Activated CD4-positive, alpha-beta T cell treated with anti-CD3 and anti-CD28 coated beads, Interleukin-2, amount 10 ng/mL, durations not matched to agents 24 days and 14 days (primary cell): ENCODE measurements at places on chromosomes 11 and 22. TPM values are rescaled to one million over a fixed set of nuclear protein-coding genes. Genes with fewer than 3 reads are reported as not detected.

GRCh38 chr11:35998634-35999033 is 54.8 kb downstream of the LDLRAD3 start:
- DNase-seq = no peak

DNA sequence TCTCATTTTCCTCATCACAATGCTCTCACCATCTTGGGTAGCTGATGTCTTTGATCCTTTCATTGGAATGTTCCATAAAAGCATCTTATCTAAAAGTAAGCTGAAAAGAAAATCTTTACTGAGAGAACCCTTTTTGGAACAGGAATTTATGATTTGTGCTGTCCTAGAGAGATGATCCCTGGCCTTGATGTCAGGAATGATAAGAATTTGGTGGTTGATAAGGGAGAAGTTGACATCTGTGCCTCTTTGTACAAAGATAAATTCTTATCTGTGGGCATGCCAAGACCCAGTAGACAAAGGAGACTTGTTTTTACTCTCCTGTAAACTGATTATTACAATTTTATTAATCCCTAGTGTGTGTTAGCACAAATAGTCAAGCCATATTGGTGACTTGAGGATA is 36.9 kb downstream of the NAALAD2 start:
- DNase-seq = no peak

DNA sequence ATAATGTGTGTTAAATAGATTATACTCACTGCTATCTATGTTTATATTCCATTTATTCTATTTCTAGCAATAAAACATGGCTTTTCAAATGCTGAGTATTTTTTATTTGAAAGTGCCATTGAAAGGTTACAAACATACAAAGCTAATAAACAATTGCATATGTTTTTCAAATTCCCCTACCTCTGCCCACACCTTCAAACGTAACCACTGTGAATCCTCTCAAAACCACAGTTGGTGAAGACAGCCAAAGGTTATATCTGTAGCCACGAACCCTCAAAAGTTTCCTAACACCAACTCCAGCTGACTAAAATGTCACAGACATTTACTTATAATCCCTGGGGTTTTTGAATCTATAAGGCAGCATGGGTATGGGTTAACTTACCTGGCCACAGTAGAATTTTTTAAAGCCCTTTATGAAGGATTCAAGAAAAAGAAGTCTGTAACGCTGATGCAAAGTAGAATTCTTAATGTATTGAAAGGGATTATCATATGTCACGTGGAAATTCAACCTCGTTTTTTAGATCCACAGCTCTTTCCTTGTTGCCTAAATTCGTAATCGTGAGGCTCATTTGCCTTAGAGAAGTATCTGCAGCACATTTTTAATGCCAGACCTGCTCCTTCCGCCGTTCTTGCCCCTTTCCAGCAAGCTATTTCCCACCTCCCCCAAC is 122.5 kb upstream of the ZC3H12C start:
- DNase-seq = peak; percentile 76

GRCh38 chr11:20669820-20670684 is 666 bp downstream of the NELL1 start:
- DNase-seq = peak; percentile 51

GRCh38 chr22:36235585-36235984 is 3.7 kb downstream of the APOL2 start:
- no peak for DNase-seq

- no peak for DNase-seq
Observed at GRCh38 chr11:94454301-94454700, 39.3 kb downstream of the MRE11 start.

DNA sequence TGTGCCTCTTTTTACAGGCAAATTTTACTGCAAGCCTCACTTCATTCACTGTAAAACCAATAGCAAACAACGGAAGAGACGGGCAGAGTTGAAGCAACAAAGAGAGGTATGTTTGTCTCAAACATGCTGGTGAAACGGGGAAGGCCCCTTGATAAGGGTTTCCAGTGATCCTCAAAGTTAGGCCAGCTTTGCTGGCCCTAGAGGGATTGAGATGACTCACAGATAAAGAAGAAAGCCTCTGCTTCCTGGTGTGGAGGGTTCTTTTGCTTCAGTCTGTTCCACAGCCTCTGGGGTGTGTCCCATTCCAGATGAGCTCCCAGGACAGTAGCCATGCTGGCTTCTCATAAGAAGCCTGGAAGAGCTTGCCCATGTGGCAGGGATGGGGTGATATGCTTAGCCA is 118.9 kb upstream of the PARVA start:
- no peak for DNase-seq

DNA sequence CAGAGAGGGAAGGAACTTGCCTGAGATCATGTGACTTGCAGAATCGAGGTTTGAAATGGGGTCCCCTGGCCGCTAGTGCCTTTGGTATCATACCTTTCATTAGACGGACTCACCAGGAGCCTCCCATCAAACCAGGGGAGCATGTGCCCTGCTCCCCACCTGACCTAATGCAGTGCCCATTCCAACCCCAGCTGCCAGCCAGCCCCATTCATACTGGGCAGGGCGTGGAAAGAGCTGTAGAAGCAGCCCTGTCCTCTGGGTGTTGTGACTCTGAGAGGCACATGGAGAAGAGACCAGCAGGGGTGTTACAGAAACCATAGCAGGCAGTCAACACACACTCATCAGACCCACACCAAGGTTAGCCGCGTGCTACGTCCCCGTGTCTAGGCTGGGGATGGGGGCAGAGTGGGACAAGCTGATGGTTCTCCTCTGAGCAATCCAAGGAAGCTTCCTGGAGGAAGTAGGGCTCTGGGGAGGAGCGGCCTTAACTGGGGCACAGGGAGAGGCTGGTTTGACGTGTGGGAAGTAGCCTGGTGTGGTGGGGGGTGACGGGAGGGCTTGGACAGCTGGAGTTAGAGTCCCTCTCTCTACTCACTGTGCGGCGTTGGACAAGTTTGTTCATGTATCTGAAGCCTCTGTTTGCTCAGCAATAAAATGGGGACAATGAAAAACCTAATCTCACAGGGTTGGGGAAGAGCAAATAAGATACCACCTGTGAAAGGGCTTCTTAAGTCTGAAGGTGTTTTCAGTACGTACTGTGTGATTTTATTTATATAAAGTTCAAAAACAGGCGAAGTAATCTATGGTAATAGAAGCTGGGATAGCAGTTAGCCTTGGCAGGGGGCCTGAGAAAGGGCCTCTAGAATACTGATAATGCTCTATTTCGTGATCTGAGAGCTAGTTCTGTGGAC is 14.0 kb downstream of the GRIK4 start:
- DNase-seq = no peak

The PRR33 gene
- not detected in 2 replicates for total RNA-seq

GRCh38 chr22:24083361-24083760 is 72.3 kb downstream of the CABIN1 start:
- DNase-seq = no peak

The PRDM10 gene
- total RNA-seq = 15.9 and 16.1 TPM in 2 replicates

DNA sequence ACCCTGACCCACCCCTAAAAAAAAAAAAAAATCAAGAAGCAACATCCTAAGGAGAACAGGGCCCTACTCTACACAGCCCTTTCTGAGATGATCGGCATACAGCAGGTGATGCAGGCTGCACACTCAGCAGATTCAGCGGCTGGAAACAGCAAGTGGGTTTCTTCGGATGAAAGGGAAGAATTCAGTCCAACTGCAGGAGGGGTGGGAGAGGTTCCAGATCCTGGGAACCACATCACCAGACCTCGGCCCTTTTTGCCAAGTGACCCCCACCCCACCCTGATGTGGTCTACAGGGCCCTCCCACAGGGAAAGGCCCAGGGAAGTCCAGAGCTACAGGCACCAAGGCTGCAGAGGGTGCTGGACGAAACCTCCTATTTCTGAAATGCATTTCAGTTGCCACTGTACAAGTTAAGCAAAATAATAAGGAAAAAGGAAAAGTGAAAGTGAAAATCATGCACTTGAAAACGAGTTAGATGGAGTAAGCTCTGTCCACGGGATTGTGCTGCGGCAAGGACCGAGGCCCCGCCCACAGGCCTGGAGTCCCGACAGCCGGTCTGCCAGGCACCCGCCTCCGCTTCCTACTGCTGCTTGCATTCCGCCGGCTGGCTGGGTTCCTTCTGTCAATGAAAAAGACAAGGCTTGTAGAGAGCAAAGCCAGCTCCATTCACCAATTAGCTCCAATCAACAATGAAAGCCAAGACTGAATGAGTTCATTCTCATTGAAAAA is 16.0 kb upstream of the PHLDA2 start:
- DNase-seq = peak; percentile 90

- DNase-seq = no peak
Observed at GRCh38 chr11:90254065-90254464, 31.2 kb upstream of the CHORDC1 start.

DNA sequence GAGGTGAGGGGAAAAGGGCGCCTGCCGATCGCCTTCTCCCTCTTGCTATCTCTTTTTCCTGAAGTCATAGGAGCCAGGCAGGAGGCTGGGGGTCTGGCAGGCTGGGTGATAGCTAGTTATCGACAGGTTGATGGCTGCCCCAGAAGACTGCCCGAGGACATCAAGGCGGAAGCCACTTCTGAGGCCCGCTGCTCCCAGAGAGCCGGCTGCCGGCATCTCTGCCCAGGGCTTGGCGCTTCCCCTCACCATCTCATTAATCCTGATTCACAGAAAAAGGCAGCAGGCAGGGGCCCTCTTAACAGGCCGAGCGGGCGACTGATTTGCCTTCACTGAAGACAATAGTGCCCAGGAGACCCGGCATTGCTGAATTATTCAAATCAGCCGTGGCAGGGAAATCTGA is 124.2 kb downstream of the MIAT start:
- DNase-seq = no peak

DNA sequence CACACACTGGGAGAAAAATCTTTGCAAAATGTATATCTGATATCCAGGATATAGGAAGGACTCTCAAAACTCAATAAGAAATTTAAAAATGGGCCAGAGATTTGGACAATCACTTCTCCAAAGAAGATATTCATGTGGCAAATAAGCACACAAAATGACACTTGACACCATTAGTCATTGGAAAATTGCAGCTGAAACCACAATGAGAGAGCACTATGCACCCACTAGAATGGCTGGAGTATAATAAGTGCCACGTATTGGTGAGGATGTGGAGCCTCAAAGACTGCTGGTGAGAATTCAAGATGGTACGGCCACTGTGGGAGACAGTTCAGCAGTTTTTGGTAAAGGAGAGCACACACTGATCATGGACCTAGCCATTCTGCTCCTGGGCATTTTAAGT is 12.8 kb upstream of the OSBPL5 start:
- DNase-seq = no peak

DNA sequence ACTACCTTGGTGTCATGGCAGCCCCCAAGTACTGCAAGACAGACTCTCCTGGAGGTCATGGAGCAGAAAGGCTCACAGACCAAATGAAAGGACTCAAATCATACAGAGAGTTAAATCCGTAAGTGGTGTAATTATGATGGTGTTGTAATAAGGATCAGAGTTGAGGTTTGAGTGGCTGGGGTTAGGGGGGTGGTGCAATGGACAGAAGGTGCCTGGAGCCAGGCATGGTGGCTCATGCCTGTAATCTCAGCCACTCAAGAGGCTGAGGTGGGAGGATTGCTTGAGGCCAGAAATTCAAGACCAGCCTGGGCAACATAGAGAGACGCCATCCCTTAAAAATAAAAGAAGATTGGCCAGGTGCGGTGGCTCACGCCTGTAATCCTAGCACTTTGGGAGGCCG is 18.7 kb downstream of the ART5 start:
- DNase-seq = no peak

The GLYATL2 gene
- not detected in 2 replicates for total RNA-seq

DNA sequence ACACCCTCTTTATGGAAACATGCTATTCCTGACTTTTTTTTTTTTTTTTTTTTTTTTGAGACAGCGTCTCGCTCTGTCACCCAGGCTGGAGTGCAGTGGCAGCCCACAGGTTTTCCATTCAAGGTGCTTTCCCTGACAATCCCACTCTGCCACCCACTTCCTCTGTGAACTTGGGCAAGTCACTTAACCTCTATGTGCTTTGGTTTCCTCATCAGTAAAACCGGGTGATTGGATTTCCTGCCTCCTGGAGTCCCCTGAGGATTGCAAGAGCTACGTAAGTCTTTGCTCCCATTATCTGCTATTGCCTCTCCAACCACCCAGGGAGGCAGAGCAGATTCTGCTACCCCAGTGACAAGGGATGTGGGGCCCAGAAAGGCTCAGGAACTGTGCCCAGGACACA is 54.1 kb downstream of the CELSR1 start:
- DNase-seq = no peak

DNA sequence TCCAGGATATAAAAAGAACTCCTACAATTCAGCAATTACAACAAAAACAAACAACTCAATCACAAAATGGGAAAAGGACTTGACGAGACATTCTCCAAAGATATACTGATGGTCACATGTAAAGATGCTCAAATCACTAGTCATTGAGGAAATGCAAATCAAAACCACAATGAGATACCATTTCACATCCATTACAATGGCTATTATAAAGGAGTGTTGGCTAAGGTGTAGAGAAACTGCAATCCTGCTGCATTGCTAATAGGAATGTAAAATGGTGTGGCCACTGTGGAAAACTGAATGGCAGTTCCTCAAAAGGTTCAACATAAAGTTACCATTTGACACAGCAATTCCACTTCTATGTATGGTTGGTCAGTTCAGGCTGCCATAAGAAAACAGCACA is 11.8 kb upstream of the TBCEL start:
- no peak for DNase-seq

GRCh38 chr22:25495285-25495684 is 69.2 kb upstream of the GRK3 start:
- DNase-seq = no peak

- DNase-seq = no peak
Observed at GRCh38 chr11:131483453-131483852, 113.0 kb downstream of the NTM start.

The OR51B5 gene
- total RNA-seq = not detected in 2 replicates
